ENCODE measurements at places on chromosomes 2 and 18.

DNA sequence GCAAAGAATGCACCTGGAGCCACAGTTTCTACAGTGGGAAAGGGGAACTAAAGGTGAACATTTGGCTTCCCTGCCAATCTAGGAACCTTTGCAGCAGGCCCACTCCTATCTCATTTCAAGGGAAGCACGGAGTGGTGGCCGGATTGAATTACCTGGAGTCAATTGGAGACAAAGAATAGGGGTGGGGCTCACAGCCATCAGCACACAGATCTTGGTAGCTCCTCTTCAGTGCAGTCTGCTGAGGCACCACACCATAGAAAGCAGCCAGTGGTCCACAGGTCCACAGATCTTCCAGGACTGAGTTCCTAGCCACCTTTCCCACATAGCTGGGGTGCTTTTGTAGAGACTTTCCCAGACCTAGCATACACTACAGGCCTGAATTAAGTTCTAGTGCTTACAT lies 43.5 kb upstream of the NXPH2 start:
- DNase-seq, result no peak
- no peak overlapping the region for H3K4me3 ChIP-seq
- no peaks in the 10 kb centered on the region for H3K36me3 ChIP-seq
- H3K27me3 ChIP-seq, result peaks cover 27% of the 10 kb centered on the region

- no peak for DNase-seq
- peaks cover 24% of the 10 kb centered on the region for H3K27me3 ChIP-seq
- H3K36me3 ChIP-seq, result no peaks in the 10 kb centered on the region
- no peak overlapping the region for H3K4me3 ChIP-seq
- no peak overlapping the region for H3K27ac ChIP-seq
These were observed 18.4 kb downstream of the SLC4A3 start for GRCh38 chr2:219645631-219646527.

- peaks cover 12% of the 10 kb centered on the region for H3K4me1 ChIP-seq
- peaks cover 13% of the 10 kb centered on the region for H3K27me3 ChIP-seq
- DNase-seq, result no peak
These were observed 10.7 kb downstream of the GPR17 start for GRCh38 chr2:127656569-127657231.

DNA sequence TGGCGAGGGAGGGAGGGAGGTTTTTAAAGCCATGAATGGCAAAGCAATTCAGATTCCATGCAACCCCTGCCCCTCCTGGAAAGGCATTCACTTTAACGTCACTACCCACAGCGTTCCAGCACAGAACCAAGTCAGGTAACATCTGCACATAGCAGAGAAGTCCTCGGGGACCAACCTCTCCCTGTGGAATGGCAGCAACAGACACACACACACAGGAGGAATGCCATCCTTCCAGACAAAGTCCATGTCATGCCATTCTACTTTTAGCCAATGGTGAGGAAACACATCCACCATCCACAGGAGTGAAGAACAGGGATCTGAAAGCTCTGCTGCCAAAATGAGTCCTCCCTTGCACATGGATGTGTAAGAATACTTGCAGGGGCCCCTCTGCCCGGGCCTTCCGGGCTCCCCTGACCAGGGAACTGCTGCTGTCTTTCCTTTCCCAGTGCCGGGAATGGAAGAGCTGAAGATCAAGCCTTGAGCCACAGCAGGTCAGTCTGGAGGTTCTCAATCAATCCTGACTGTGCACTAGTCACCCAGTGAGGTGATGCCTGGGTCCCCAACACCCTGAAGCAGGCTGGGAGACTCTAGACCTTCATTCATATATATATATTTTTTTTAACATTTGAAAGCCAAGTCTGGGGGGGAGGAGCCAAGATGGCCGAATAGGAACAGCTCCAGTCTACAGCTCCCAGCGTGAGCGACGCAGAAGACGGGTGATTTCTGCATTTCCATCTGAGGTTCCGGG lies 63.7 kb downstream of the UXS1 start:
- H3K36me3 ChIP-seq, result peaks cover 11% of the 10 kb centered on the region
- no peaks in the 10 kb centered on the region for H3K27me3 ChIP-seq
- peaks cover 28% of the 10 kb centered on the region for H3K4me1 ChIP-seq
- no peak for DNase-seq

DNA sequence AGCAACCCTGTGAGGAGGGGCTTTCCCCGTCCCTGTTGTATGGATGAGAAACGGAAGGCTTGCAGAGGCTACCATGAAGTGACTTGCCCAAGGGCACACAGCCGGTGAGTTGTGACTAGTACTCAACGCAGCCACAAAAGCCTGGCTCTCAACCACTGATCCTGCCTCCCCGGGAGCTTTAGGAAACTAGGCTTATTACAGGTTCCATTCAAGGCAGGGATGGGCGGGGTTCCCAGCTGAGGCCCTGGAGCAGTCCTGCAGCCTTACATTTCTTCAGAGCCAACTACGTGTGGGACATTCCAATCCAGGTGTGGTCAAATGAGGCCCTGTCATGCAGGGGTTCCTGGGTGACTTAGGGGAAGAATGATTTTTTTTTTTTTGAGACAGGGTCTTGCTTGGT lies 59.6 kb downstream of the MEX3C start:
- DNase-seq, result no peak
- H3K4me1 ChIP-seq, result no peaks in the 10 kb centered on the region
- H3K27me3 ChIP-seq, result no peaks in the 10 kb centered on the region
- no peaks in the 10 kb centered on the region for H3K36me3 ChIP-seq

GRCh38 chr2:225318440-225318839 lies 81.1 kb upstream of the NYAP2 start:
- H3K27me3 ChIP-seq, result no peaks in the 10 kb centered on the region
- no peak for DNase-seq

GRCh38 chr2:42569116-42569711 lies 782 bp downstream of the MTA3 start:
- peak overlapping the region; percentile 97 for H3K27ac ChIP-seq
- peak overlapping the region; percentile 84 for H3K4me3 ChIP-seq
- peaks cover 39% of the 10 kb centered on the region for H3K4me1 ChIP-seq
- no peak for DNase-seq
- H3K36me3 ChIP-seq, result peaks cover 3% of the 10 kb centered on the region

- H3K36me3 ChIP-seq, result no peaks in the 10 kb centered on the region
- no peaks in the 10 kb centered on the region for H3K27me3 ChIP-seq
- H3K4me3 ChIP-seq, result no peak overlapping the region
- H3K27ac ChIP-seq, result no peak overlapping the region
These were observed 94.3 kb downstream of the OLA1 start for GRCh38 chr2:174153757-174154680.

All from naive thymus-derived CD8-positive, alpha-beta T cell (primary cell).